ENCODE measurements at places on chromosomes 3 and 15.

DNA sequence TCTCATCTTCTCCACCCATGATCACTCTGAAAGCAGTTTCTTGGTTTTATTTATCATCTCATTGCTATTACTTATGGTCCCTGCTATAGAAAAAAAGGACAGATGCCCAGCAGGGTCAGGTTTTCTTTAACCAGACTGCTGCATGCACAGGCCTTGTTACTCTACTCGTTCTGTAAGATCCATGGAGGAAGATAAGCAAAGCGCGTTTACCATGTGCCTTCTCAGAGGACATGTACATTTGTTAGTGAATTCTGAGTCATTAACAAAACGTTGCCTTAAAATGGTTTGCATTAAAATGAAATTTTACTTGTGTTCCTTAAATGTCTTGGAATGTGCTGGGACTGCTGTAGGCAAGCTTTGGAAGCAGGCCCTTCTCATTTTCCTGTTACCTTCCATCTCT is 657.3 kb upstream of the KCNMB2 start:
- no peak for DNase-seq

GRCh38 chr3:170511371-170511770 is 74.5 kb downstream of the SLC7A14 start:
- no peak for DNase-seq

- DNase-seq, result no peak
Observed at GRCh38 chr3:129491794-129492193, 36.6 kb upstream of the RHO start.

DNA sequence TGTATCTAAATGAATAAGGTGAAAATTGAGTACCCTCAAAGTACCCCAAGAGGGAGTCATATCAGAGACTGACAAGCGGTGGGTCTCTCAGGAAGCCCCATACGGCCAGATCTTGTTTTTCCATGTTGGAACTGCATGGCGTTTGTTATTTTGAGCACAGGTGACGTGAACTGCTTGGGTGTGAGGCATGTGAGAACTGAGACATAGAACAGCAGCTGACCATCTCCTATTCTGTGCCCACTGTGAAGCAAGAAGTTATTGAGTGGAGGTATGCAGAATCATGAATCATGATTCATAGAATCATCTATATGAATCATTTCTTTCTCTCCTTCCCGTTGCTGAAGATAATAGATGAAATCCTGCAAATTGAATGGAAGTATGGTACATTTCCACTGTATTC is 4.6 kb downstream of the VPS8 start:
- DNase-seq, result no peak

- no peak for DNase-seq
Observed at GRCh38 chr3:192212335-192212734, 515.0 kb downstream of the FGF12 start.

DNA sequence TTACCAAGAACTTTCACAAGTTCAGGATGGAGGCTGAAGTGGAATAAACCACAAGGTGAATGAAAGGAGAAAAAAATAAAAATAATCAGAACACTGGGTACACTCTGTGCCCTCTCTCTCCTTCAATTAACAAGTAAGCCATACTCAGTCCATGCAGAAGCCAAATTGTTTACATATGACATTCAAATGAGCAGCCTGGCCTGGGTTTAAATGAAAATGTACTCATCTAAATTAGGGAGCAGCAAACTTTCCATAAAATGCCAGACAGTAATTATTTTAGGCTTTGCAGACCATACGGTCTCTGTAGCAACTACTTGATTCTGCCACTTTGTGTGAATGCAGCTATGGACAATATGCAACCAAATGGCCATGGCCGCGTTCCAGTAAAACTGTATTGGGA is 376.6 kb downstream of the MAGI1 start:
- DNase-seq, result no peak

DNA sequence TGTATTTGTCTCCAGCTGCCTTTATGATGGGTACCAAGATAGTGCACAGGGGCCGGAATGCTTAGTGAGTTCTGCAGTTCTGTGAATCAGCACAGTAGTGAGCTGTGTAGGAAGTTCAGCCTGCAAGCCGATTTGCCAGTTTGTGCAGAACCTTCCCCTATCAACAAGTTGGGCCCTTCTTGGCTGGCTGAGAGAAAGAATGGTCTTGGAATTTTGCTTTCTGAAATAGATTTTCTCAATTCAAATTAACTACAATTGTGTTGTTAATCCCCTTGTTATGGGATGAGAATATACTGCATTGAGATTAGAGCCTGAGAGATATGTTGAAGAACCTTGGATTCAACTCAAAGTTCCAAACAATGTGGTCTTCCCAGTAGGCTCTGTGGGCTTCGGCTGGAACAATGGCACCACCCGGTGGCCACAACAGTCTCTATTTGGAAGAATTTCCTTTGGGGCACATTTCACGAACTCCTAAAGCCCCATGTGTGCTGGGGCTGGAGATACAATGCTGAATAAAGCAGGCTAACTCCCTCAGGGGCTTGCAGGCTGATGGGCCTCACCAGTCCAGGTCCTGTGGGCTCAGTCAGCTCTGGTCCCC is 59.1 kb downstream of the TRIM42 start:
- DNase-seq, result no peak

DNA sequence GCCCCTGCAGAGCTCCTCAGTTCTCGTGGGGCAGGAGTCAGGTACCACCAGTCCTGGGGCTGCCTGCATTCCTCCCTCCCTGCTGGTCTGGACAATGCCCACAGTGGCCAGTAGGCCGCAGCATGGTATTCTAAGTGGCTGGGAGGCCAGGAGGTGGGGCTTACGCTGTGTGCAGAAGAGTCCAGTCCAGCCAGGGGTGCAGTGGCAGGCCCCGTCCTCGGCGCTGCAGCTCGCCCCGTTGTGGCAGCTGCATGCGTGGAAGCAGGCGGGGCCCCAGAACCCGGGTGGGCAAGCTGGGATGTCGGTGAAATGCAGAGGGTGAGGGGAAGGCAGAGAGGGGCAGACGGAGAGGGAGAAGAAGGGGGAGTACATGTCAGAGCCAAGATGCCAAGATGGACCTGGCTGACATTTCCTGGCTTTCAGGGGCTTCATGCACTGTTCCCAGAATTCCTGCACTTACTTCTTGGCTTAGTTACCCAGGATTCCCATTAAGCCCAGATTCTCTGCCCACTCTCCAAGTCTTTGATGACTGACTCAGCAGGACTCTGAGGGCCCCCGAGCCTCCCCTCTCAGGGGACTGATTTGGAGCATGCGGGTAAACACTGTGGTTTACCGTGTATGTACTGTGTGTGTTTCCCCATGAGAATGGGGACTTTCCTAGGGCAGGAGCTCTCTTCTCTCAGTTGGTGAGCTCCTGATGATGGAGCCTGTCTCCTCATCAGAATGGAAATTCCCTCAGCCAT is 47.5 kb downstream of the RAB11A start:
- no peak for DNase-seq

DNA sequence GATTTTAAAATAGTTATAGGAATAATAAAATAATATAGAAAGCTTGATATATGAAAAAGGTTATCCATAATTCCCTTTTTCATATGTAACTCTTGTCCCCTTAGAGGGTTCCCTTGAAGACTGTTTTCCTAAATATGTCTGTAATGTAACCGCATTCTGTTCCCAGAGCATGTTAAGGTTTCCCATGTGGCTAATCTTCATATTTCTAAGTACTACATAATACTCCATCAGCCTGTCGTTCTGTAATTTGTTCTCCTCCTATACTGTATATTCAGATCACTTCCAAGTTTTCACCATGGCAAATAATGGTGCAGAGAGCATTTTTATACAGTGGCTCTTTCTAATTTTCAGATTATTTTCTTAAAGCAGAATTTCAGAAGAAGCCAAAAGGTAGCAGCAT is 6.7 kb downstream of the NMNAT3 start:
- no peak for DNase-seq

GRCh38 chr15:38695249-38696108 is 130.9 kb upstream of the RASGRP1 start:
- DNase-seq, result no peak

- no peak for DNase-seq
Observed at GRCh38 chr3:32309654-32310242, 71.3 kb downstream of the CMTM8 start.

DNA sequence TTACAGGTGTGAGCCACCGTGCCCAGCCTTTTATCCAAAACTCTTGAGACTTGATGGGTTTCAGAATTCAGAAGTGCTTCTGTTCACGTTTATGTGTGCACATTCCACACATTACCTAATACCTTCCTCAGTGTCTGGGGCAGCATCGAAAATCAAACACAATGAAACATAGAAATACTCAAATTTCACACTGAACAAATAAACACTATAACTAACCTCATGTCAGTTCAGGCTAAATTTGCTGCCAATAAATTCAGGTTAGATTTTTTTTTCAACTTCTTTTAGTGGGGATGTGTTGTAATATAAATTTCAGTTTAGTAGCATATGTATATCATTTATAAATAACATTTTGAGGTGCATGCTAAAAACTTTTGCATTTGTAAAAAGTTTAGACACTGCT is 2.8 kb downstream of the EIF2AK4 start:
- no peak for DNase-seq

DNA sequence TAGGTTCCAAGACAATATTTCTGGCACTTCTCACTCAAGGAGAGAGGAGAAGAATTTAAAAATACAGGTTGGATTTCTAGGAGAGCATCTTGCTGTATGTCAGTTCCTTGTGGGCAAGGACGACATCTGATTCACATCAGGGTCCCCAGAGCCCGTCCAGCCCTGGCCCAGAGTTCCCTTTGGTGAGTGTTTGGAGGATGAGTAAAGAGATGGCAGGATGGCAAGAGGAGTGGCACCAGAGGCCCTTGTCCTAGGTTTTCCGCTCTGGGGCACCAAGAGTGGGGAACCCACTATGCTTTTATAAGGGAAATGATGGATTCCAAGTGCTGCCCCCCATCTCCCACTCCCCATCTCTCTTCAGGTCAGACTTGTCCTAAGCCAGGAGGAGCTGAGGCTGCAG is 181.8 kb downstream of the TBC1D2B start:
- DNase-seq, result no peak

- DNase-seq, result no peak
Observed at GRCh38 chr3:2837239-2837638, 272.9 kb downstream of the IL5RA start.

- no peak for DNase-seq
Observed at GRCh38 chr15:98548139-98548971, 100.0 kb upstream of the IGF1R start.

DNA sequence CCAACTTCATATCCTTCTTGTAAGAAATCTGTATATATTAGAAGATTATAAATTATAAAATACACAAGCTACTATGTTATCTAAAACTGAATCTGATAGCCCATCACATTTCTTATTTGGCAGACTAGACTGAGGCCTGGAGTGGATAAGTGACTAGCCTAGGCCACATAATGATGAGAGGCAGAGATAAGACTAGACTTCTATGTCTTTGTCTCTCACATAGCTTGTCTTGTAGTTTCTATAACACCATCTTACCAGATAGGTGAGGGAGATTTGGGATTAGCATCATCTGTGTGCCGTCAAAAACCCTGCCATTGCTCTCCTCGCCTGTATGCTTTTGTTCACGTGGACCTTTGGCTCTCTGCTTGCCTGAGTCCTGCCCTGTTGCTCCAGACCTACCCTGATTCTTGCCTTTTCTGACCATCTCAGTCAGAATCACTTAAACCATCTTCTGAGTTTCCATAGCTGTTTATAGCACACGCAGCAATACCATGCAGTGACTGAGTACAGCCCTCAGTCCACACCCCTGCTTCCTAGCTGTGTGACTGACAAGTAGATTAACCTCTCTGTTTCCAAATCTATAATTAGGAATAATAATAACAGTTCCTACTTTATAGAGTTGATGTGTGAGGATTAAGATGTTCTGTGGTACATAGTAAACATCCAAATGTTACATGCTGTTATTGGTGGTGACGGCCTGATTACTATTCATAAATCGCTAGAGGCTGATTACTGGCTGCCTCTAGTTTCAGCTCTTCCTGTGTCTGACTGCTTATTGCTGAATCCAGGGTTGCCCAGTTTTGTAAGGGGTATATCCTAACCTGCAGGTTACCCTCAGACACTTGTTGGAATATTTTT is 49.7 kb downstream of the PDE8A start:
- no peak for DNase-seq

GRCh38 chr15:25763954-25764353 is 99.2 kb downstream of the ATP10A start:
- no peak for DNase-seq

DNA sequence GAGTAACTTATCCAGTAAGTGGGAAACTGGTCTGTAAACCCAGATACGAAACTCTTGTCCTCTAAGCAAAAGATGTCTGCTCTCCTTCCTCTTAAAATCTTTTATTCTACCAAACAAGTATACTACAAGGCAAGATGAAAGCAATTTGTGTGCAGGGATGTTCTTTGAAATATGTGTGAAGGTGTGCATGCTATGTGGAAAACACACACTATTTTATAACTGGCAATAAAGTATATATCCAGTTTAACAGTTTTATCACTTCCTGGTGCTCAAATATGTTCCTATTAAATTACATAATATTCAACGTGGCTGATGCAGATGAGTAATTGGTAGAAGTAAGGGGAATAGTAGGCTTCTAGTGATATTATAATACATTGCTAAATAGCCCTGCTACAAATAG is 566.5 kb downstream of the ROBO2 start:
- no peak for DNase-seq

DNA sequence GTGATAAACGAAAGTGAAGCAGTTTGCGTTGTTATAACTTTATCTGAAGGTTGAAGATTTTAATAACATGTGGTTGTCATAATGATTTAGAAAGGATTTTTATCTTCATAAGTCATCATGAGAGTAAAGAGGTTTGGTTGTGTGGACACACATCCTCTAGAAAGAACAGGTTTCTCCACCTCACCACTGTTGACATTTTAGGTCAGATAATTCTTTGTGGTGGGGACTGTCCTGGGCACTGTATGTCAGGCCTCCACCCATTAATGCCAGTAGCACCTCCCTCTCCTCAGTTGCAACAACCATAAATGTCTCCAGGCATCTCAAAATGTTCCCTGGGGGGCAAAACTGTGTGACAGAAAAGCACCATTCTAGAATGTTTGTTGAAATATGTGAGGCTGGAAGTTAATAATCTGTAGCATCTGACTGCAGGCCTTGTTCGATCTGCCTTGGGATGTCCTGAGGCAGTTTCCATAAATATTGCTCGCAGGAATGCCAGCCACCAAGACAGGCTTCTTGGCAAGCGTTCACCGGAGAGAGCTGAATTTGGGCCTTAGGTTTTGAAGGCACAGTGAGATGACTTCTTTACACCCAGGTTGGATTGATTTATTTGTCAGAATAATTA is 100.1 kb downstream of the ADAMTSL3 start:
- DNase-seq, result no peak

DNA sequence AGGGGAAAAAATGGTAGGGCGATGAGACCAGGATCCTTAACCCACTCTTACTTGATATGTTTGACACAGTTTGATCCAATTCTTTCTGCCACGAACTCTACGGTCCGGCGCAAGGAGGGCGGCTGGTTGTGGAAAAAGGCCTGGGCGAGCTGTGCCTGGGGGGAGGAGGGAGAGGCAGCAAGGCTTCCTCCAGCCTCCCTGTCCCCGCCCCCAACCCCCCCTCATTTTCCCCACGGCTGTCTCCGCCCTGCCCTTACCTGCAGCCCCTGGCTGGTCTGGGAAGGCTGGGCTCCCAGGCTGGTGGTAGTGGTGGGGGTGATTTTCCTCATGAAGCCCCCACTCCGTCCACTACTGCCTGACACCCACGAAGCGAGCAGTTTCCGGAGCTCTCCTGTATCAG is 8.0 kb downstream of the CDAN1 start:
- DNase-seq, result no peak
